ENCODE measurements at places on chromosomes 4 and X.

DNA sequence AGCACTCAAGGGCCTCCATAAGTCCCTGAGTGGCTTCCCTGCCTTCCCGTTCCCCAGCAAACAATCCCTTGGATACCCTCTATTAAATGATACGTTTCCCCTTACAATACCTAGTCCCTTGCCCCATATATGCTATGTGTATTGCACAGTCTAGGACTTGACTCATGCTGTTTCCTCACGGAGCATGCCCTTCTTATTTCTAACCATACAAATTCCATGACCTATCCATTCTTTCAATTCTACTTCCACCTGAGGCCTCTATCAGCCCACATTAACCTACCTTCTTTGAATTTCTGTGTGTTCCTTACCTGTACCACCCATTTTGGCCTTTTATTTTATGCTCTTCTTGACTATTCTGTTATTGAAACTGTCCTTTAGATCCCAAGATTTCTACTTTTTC lies 2.9 kb upstream of the PGRMC2 start:
- DNase-seq = no peak

GRCh38 chrX:119735467-119735866 lies 22.9 kb upstream of the SOWAHD start:
- DNase-seq = no peak

GRCh38 chrX:119853444-119853843 lies 681 bp upstream of the UPF3B start:
- DNase-seq = no peak

- no peak for DNase-seq
Measured at GRCh38 chr4:184347251-184348239, 126.8 kb downstream of the IRF2 start.

- no peak for DNase-seq
Measured at GRCh38 chr4:128521648-128522111, 234.1 kb upstream of the PGRMC2 start.

GRCh38 chr4:86300516-86300915 lies 59.3 kb downstream of the MAPK10 start:
- no peak for DNase-seq

GRCh38 chr4:3812211-3812934 lies 46.2 kb downstream of the ADRA2C start:
- no peak for DNase-seq

- no peak for DNase-seq
Measured at GRCh38 chrX:101287402-101287801, 3.7 kb downstream of the TAF7L start.

- DNase-seq = no peak
Measured at GRCh38 chr4:8076023-8076422, 82.6 kb downstream of the ABLIM2 start.

- DNase-seq = no peak
Measured at GRCh38 chr4:88276952-88277710, 7.2 kb downstream of the PPM1K start.
